Spinal cord (tissue), 10 donors: ENCODE measurements at places on chromosomes 7 and 10.
A peak's percentile ranks its signal among the peaks of the same experiment; 100 is the strongest.

DNA sequence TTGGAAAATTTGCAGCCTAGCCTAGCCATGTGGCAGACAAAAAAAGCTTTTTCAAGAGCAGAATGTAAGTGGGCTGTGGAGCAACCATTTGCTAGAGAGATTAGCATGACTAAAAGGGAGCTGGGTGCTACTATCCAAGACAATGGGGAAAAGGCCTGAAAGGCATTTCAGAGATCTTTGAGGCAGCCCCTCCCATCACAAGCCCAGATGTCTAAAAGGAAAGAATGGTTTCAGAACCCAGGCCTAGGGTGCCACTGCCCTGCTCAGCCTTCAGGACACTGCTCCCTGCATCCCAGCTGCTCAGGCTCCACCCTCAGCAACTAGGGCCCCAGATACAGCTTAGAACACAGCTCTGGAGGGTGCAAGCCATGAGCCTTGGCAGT lies 24.7 kb downstream of the PNLIPRP3 start:
- DNase-seq = no peak

GRCh38 chr10:13922586-13922985 lies 335.8 kb downstream of the PRPF18 start:
- DNase-seq = no peak

GRCh38 chr7:158037211-158037610 lies 550.4 kb downstream of the PTPRN2 start:
- no peak for DNase-seq

- no peak for DNase-seq
These were observed 284 bp downstream of the CXCL12 start for GRCh38 chr10:44384601-44385025.

DNA sequence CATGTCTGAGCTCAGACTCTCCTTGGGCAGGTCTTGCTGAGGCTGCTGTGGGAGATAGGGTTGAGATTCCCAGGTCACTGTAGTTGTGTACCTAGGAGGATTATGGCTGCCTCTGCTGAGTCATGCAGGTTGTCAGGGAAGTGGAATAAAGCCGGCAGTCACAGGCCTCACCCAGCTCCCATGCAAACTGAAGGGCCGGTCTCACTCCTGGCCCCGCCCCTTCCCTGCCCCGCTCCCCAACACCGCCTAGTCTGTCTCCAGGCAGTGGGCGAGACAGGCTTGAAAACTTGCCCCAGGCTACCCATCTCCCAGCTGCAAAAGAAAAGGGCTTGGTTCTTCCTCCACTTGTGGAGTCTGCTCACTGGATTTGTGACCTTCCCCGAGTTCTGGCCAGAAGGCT lies 41.6 kb upstream of the SDHAF3 start:
- no peak for DNase-seq

- no peak for DNase-seq
These were observed 34.4 kb downstream of the AGR3 start for GRCh38 chr7:16847381-16847860.

DNA sequence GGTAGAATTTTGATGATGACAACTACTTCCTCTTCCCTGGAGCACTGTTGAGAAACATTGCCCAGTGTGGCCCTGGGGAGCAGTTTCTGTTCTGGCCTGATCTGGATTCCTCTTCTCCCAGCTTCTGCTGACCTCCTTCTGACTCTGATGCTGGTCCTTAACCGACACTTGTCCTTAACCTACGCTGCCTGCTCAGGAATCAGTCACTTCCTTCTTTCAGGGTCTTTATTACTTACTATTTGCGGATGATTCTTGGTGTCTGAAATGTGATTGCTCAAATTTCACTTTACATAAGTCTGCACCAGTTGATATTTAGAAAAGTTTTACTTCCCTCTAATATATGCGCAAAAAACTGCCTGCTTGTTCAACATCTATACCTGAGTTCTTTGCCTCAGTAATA lies 164.1 kb downstream of the PTEN start:
- DNase-seq = no peak

GRCh38 chr10:74103560-74104258 lies 46.9 kb downstream of the AP3M1 start:
- peak; percentile 73 for DNase-seq

DNA sequence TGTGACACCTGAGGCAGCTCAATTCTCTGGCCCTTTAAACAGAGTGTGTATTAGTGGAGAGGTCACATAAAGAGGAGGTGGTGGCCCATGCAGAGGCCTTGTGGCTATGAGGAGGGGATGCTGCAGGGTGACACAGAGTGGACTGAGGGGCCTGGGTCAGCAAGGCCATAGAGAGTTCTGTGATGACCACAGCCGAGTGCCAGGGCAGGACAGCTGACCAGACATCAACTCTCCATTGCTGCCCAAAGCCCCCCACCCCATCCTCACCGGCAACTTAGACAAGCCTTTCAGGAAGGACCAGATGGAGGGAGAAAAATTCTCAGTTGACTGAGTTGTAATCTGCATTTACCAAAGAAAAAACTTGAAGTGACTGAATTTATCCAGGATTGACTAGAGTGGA lies 378.1 kb downstream of the RPS24 start:
- DNase-seq = no peak

DNA sequence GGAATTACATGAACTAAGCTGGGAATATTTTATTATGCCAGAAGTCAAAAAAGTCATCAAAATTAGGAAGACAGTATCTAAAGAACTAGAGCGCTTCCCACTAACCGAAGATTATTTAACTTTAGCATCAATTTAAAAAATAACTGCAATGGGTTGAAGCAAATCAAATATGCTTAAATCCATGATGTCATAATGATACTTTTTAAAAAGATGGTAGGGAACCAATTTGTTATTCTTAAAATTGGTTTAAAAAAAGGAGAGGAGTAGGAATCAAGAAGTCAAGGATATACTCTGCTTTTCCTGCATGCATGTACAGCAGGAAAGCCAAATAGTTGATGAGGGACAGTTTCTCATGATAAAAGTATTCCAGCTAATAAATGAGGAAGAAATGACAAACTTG lies 3.2 kb upstream of the ASAH2 start:
- DNase-seq = no peak

DNA sequence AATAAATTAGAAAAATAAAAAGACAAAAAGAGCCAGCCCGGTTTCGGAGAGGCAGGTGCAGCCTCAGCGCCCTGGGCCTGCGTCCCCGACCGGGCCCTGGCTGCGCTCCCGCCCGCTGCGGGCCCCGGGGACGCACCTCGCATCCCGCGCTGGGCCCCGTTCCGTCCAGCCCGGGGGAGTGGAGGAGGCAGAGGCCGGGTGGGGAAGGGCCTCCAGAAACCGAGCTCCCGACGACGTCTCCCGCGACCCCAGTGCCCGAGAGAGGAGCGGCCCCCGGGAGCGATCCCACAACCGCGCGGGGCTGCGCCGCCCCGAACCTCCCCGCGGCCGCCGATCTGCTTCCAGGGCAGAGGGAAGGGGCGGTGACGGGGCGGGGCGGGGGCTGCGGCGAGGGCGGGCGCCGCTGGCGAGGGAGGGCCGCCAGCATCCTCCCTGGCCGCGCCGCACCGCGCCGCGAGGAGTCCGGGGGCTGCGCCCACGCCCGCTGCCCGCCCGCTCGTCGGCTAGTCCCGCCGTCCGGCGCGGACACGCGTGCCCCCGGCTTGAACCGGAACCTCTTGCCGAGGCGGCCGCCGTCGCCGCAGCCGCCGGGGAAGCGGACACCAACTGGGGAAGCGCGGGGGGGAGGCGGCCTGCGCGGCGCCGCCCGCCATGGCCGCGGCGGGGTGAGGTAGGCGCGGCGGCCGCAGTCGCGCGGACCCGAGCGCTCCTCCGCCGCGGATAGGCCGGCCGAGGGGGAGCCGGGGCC lies at the start of gene CCNY:
CCNY (plus strand) TSS at position 426 of the 748 bp plus-strand sequence. CDS start 545 bp downstream, outside the sequence.
- DNase-seq = peak; percentile 91
